ENCODE measurements at places on chromosomes 16 and 17. TPM values are rescaled to one million over a fixed set of nuclear protein-coding genes. Genes with fewer than 3 reads are reported as not detected.

GRCh38 chr16:22926105-22926751 is 112.3 kb downstream of the HS3ST2 start:
- DNase-seq, result no peak

DNA sequence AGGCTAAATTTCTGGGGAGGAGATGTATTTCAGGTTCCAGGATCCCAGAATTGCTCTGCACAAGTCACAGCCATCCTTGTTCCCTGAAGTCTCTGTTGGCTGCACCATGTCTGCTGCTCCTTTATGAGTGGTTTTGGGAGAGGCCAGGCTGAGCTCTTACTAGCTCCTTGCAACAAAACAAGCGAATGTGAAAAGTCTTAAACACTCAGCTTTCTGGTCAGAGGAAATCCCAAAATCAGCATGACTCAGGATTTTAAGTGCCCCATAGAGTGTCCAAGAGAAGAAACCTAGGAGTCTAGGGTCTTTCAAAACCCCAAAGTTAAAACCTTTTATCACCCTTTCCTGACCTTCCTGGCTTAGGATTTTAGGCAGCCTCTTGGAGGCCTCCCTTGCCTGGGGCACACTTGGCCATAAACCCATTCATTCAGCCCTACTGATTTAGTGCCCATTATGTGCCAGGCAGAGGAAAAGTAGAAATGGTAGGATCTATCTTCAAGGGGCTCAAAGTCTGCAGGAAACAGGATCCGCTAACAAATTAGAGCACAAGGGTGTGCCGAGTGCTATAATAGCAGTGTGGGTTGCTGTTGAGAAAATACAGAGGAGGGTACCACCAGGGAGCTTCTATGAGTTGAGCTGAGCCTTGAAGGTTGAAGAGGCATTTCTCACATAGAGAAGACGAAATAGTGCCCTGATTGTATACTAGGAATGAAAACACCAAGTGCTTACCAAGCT is 36.9 kb downstream of the SOST start:
- DNase-seq, result no peak

DNA sequence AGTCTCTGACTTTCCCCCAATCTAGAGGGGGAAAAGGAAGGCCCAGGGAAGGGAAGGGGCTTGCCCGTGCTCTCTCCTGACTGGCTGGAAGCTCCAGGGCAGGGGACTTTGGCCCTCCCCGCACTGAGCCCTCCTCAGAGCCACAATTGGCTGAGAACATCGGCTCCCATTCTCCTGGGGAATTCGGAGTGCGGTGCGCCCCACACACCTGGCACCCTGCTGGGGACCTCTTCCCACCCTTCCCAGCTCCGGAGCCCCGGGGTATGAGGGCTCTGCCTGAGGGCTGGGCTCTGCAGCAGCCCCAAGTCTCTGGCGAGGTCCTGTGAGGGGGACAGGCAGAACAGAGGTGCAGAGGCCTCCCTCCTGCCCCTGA is 36.0 kb downstream of the PIMREG start:
- DNase-seq, result no peak

DNA sequence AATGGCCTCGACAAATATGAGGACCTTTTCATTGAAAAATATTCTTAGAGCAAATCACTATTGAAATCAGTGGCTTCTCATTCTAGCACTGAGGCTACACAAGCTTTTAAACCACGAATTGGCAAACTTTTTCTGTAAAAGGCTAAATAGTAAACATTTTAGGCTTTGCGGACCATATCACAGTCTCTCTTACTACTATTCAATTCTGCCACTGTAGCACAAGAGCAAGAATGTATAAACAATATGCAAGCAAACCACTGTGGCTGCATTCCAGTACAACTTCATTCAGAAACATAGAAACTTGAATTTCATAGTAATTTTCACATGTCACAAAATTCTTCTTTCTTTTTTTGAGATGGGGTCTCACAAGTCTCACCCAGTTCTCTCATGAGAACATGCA is 49.1 kb downstream of the PHLPP2 start:
- no peak for DNase-seq

- DNase-seq, result no peak
Observed at GRCh38 chr16:72174726-72175125, 2.8 kb upstream of the PMFBP1 start.

Gene ARHGAP23
- 3.3 TPM for total RNA-seq

Gene NLRC3
- 0.81 TPM for total RNA-seq
